Stimulated activated CD4-positive, alpha-beta T cell treated with anti-CD3 and anti-CD28 coated beads, Interleukin-2, amount 100 ng/mL, for 24 hours (primary cell): ENCODE measurements at places on chromosomes 4 and X.

DNA sequence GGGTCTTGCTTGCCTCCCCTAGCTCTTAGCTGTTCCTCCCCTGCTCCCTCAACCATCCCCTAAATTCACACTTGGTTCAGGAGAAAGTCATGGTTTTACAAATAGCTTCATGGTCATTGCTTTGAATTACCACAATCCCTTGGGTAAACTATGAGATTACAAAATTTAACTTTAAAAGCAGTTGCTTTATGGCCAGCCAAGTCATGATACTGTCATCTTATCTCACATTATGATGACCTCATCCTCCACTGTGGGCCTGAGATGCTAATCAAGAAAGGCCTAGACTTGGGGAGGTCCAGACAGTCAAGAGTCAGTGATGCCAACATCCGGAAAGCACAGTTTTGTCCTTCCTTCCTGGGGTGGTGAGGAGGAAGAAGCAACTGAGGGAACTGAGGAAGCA lies 10.5 kb upstream of the FGF16 start:
- no peak for DNase-seq

DNA sequence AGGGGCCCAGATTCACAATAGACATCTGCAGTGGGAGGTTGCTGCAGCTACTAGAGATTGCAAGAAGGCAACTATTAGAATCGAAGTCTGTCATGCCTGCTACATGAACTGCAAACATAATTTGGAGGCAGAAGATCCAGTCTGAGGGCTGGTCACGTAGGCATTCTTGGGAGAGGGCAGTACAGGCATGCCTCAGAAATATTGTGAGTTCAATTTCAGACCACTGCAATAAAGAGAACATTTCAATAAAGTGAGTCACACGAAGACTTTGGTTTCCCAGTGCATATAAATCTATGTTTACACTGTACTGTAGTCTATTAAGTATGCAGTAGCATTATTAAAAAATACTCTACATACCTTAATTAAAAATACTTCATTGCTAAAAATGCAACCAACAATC lies 585.8 kb upstream of the FAT1 start:
- DNase-seq: no peak

GRCh38 chrX:40245488-40246071 lies 147.8 kb upstream of the BCOR start:
- DNase-seq: no peak

GRCh38 chr4:128371001-128371777 lies 83.6 kb upstream of the PGRMC2 start:
- no peak for DNase-seq

DNA sequence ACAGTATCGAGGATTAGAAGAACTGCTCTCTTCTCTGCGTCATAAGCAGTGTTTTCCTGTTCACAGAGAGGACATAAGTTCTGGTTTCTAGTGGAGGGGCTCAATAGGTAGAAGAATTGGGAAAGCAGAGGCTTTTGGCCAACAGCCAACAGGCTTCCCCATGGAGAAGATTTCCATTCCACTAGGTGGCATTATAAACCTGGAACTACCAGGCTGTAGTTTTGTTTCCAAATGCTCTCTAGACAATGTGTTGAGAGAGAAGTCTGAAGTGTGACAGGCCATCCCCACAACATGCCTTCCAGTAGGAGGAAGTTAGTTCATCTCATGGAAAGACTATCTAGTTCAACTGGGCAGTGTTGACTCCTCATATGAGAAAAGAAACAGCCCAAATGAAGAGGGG lies 63.8 kb upstream of the ANXA10 start:
- no peak for DNase-seq

DNA sequence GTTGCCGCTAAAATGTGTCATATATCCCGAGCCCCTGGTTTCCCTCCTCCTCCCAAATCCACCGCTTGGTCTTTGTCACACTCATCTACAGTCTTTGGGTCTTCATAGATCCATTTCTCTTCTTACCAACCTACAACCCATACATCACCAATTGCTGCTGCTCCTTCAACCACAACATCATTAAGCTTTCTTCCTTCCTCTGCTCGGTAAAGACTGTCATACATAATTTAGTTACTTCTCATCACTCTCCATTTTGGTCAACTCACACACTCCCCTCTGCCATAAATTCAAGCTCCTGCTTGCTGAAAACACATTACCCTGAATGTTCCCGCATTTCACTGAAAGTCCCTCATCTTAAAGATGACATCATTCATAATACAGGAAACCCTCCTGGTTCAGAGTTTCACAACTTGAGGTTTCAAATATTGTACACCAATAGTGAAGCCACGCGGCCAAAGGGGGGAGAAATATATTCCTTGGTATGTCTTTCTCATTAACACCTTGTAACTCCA lies 1.7 kb upstream of the DCTD start:
- no peak for DNase-seq

DNA sequence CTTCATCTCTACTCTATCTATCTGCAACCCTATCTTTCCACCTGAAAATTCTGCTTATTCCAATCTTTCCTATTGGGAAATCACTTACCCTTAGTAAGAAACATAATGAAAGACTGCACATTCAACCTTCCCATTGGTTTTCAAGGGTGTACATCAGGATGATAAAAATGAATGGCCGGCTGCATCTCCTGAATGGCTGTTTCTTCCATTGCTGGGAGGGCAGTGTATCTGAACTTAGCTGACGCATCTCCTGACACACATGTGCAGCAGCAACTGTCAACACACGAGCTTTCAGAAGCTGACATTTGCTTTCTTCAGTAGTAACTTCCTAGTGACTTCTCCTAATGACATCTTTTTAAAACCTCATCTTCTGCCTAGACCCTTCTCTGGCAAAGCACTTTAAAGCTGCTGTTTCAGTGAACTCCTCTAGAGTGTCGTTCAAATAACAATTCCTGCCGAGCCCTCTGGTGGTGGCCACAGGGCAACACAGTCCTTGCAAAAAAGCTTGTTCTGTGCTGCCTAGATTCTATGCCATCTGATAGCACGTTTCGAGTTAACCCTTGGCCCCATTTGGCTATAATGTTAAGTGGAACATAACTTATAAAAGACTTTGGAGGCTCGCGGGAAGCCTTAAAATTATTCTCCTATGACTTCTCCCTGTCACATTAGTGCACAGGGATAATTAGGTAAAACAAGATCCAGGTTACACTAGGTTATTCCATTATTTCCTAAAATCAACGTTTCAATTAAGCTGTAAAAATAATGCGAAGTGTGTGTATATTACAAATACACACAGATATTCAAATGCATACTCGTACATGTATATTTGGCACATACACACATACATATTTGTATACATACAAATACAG lies 2340.7 kb downstream of the PCDH7 start:
- DNase-seq: no peak

GRCh38 chrX:135481696-135482179 lies 38.7 kb upstream of the INTS6L start:
- DNase-seq: no peak

GRCh38 chr4:167838686-167839085 lies 253.7 kb upstream of the ANXA10 start:
- no peak for DNase-seq

DNA sequence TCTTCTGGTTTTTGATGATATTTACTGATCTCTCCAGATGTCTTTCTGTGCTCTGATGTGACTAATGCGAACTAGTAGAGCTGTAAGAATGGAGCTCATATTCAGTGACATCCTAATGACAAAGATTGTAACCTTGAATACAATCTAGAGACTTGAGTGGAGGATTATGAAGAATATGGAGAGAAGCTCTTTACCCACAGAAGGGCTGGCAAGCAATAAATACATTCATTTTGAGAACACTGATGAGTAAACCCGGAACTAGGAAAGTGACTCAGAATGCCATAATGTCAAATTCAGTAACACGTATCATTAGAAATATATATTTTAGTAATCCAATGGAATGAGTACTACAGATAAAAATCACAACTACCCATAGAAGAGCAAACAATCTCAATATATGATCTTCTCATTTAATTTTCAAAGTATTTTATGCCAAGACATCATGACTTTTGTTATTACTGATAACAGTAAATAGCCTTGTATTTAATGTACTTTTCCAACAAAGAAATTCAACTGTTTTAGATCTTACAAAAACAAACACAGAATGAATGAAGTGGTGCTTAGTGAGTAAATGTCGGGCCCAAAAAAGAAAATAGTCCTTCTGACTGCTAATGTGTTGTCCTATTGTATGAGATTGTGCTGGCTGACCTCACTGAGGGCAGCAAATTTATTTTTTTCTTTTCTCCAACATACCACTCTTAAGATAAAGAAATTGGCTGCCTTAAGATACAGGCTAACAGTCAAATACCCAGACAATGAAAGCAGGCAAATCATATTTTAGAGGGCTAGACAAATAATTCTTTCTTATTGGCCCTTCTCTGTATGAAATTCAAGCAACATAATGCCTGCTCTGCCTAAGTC lies 49.2 kb upstream of the HDAC8 start:
- DNase-seq: no peak

GRCh38 chr4:22814906-22815305 lies 122.2 kb downstream of the GBA3 start:
- DNase-seq: no peak

DNA sequence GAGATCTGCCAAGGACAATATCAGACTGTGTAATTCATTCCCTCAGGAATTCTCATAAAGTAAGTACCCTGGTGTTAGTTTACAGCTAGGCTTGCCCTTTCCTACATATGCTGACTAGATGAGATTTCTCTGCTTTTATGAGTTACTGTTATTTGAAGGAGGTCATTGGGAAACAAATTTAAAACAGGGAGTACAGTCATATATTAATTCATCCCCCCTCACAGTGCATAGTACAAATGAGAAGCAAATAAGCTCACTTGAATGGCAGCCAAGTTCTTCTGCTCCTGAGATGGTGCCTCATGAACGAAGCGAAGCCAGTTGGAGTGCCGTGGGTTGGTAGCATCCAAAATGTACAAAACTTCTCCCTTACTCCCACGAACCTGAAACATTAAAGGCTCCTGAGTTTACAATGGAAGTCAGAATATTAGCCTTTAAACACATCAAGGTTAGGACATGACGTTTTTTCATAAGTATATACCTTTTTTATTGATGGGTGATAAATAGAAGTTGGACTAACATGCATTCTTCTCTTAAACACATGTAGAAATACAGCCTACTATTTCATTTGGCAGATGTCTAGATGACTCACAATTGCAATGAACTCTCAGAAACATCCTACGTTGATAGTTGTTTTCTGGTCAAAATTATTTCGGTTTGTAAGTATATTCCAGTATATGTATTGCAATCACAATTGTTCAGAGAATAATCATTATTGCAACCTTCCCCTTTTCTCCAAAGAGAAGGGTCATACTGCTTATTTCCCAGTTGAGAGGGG lies 69.2 kb downstream of the PRDM5 start:
- DNase-seq: no peak

- DNase-seq: no peak
Measured at GRCh38 chrX:107804427-107804826, 21.2 kb upstream of the MID2 start.

- DNase-seq: no peak
Measured at GRCh38 chr4:37830640-37831039, 4.2 kb downstream of the PGM2 start.

DNA sequence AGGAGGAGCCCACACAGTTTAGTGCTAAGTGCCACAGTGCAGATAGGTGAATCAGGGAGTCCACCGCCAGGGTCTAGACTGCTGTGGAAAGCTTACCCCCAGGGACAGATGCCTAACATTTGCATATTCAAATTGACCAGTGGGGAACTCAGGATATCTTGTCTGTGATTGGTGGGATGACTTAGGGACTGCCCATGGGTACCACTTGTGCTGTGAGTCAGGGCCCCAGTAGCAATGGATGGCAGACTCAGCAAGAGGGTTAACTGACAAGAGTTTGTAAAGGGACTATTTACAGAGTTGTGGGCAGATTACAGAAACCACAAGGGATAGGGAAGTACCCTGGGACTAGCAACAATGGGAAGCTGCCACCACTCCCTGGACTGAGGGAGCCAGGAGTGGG lies 282.1 kb downstream of the BCOR start:
- peak; percentile 13 for DNase-seq

DNA sequence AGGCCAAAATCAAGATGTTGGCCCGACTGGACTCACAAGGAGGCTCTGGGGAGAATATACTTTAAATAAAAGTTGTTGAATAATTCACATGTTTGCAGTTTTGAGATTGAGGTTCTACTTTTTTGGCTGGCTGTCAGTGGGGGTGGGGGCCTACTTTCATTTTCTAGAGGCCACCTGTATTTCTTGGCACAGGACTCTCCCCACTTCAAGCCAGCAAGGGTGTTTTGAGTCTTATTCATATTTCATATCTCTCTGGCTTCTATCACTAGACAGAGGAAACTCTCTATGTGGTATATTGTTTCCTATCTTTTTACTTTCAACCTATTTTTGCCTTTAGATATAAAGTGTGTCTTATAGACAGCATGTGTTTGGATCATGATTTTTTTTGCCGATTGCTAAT lies 266.4 kb downstream of the PRR32 start:
- no peak for DNase-seq

DNA sequence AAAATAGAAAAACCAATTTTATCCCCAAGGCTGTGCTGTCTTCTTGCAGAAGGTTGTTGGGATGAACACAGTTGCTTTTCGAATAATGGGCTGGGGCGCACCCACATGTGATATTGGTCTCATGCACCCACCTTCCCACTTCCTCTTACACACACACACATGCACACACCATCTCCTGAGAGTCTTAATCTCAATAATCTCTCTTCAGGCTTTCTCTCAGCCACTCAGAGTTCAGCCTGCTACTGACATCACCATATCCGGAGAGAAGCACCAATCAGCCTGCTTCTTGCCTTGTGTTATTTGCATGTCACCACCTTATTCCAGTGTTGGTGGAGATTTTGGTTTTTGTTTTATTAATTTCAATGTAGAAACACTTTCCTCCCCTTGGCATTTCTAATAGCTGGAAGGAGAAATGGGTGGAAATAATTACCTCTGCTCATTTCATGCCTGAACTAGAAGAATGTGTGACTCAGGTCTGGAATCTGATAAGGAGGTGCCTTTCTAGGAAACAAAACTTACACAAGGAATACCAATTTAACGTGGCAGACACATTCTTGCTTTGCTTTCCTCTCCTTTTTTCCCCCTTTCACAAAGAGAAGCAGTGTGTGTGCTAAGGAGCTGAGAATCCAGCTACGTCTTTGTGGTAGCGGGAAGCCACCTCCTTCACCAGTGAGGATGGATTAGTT lies 400.2 kb downstream of the MID1IP1 start:
- DNase-seq: peak; percentile 17

DNA sequence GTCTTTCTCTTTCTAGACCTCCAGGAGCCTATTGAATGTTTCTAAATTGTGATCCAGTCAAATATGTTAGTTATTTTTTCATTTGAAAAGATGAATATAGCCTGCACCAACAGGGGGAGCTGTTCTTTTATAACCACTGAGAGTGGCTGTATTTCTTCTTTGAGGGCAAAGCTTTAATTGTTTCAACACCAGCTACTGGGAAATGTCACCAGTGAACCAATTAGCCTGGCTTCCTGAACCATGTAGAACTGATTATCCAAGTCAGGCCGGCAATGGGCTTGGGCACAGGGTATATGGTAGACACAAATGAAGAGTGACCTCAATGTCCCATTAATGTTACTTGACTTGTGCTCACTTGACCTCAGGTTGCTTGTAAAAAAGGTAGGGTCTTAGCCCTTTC lies 4.8 kb upstream of the DAPP1 start:
- DNase-seq: peak; percentile 70
